ENCODE measurements at places on chromosomes 6 and 20.

GRCh38 chr6:105550955-105551620 lies 148.2 kb upstream of the PREP start:
- DNase-seq, result no peak

- DNase-seq, result no peak
These were observed 38.0 kb upstream of the FAM83D start for GRCh38 chr20:38888059-38888831.

- DNase-seq, result no peak
These were observed 42.9 kb downstream of the C6orf132 start for GRCh38 chr6:42099340-42100028.

GRCh38 chr6:163490826-163491577 lies 76.5 kb downstream of the QKI start:
- no peak for DNase-seq

DNA sequence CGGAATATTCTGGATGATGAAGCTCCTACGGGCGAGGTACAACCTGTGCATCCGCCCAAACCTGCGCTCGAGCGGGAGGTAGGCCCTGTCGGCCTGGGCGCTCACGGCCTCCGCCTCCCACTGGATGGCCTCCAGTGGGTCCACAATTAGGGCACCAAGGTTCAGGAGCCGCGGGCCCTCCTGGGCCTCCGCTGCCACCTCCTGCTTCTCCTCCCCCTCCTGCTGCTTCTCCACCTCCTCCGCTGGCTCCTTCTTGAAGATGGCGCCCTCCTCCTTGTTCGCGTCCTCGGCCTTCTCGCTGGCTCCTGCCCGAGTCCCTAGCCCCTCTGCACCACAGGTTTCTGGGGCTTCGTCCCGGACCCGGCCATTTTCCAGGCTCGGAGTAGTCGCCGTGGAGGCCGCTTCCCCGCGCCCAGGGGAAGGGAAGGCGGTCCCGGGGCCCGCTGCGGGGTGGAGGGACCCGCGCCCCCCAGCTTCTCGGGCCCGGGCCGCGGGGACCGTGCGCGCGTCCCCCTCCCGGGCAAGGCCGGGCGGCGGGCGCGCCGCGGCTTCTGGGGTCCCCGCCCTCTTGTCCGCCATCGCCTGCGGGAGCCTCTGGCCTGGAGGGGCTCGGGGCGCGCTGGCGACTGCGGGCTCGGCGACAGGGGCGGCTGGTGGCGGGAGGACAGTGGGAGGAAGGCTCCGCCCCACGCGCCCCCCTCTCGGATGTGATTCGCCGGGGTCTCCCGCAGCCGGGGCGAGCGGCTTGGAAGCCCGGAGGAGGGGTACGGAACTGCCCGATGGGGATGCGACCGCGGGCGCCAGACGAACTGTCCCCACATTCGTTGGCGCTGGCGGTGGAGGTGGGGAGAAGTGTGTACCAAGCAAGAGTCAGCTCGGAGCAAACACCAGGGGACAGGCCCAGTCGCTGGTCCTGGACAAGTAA lies 17.6 kb downstream of the PLAGL2 start:
- peak; percentile 15 for DNase-seq

GRCh38 chr6:16090920-16091319 lies 38.0 kb upstream of the MYLIP start:
- DNase-seq, result no peak

GRCh38 chr6:41546475-41546865 lies 289 bp downstream of the FOXP4 start:
- DNase-seq, result peak; percentile 36

GRCh38 chr6:53581173-53581773 lies 36.4 kb upstream of the GCLC start:
- DNase-seq, result no peak

DNA sequence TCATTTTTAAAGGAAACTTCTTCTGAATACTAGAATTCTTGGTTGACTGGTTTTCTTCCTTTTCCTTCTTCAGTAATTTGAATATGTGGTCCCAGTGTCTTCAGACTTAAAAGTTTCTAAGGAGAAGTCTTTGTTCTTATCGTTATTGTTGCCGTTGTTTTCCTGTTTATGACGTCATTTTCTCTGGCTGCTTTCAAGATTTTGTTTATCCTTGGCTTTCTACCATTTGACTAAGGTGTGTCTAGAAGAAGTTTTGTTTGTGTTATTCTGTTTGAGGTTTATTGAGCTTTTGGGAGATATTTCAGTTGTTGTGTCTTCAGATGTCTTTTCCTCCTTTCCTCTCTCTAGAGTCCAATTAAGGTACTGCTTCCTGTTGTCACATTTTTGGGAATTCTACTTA lies 24.5 kb downstream of the CDYL start:
- DNase-seq, result no peak

- no peak for DNase-seq
These were observed 142.9 kb downstream of the MTHFD1L start for GRCh38 chr6:151008425-151008824.

GRCh38 chr6:137430954-137431353 lies 63.2 kb downstream of the OLIG3 start:
- no peak for DNase-seq

- no peak for DNase-seq
These were observed 765.5 kb upstream of the EPHA7 start for GRCh38 chr6:94184666-94185464.

DNA sequence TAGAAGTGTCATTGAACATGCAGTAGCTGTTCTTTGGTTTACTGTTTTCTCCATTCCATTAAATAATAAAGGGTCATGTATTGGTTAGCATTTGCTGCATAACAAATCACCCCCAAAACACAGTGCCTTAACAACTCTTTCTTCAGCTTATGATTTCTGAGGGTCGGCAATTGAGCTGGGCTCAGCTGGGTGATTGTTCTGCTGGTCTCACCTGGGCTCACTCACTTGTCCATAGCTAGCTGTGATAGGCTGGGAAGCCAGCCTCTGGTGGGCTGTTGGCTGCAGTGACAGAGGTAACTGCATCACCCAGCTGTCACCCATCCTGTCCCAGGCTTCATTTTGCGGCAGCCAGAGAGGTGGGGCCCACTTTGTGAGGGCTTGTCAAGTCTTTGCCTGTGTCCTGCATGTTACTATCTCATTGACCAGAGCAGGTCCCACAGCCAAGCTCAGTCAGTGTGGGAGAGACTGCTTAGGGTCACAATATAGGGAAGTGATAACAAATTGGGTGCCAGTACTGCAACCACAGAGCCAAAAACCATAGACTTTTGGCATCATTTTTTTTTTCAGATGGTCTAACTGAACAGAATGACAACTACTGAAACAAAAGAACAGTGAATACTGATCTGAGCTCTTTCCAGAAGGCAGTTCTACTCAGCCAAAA lies 76.9 kb downstream of the SYNDIG1 start:
- no peak for DNase-seq

DNA sequence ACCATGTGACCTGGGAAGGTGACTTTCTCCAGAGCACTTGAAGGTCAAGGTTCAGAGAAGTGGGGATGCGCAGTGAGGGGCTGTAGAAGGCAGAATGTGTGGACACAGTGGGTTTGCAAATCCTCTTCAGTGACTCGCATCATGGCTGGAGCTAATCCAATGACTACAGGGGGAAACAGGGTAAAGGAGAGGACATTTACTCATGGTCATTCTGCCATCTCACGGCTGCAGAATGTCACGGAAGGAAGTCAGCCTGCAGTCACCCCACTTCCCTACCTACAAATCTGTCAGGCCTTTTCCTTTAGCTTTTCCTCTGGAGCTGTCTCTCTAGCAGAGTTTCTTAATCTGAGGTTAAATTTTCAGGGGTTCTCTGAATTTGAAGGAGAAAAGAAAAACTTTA lies 337.6 kb downstream of the CDC5L start:
- no peak for DNase-seq

DNA sequence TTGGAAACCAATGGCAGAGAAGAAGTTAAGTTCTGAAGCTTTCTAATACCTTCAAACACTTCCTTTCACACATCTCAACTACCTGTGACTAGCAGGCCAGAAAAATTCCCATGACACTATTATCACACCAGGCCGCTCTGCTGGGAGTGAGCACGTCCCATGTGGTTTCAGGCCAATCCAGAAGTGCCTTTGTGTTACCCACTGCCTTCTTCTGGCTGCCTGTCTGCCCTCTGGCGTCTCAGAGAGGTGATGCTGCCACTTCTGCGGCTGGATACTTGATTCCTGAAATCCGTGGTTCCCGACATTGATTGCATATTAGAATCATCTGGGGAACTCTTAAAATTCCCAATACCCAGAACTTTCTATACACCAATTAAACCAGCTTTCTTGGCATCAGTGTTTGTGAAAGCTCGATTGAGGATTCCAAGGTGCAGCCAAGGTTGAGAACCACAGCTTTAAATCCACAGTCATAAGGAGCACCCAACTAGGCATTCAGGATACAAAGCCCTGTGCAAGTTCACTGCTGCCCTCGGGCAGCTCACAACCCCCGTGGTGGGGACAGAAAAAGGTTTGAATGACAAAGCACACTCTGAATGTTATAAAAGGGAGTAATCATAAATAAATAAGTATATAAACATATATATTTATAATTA lies 65.6 kb downstream of the STMND1 start:
- DNase-seq, result no peak

- peak; percentile 13 for DNase-seq
These were observed 550.5 kb upstream of the MARCKS start for GRCh38 chr6:113306552-113307145.

DNA sequence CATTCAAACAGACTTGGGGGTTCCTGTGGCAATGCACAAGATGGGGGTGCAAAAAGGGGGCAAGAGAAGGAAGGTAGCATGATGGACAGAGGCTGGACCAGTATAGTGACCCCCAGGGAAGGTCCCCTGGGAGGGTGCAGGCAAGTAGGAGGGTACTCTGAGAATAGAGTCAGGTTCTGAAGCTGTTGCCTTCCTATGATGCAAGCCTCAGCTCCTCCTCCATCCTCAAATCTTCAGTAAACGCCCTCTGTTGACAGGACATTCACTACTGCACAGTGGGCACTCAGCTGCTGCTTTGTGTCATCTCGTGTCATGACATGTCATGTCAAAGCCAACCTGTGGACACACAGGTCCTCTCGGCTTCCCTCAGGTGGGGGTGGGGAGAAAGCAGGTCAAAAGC lies 5.8 kb upstream of the SDCBP2 start:
- no peak for DNase-seq

DNA sequence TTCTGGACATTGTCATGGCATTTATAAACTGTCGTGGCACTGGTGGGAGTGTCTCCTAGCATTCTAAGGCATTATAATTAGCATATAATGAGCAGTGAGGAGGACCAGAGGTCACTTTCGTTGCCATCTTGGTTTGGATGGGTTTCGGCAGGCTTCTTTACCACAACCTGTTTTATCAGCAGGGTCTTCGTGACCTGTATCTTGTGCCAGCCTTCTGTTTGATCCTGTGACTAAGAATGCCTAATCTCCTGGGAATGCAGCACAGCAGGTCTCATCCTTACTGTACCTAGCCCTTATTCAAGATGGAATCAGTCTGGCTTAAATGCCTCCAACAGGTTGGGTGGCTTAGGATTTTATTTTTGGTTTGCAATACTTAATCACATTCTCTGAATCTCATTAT lies 142.7 kb upstream of the GGTLC1 start:
- no peak for DNase-seq

DNA sequence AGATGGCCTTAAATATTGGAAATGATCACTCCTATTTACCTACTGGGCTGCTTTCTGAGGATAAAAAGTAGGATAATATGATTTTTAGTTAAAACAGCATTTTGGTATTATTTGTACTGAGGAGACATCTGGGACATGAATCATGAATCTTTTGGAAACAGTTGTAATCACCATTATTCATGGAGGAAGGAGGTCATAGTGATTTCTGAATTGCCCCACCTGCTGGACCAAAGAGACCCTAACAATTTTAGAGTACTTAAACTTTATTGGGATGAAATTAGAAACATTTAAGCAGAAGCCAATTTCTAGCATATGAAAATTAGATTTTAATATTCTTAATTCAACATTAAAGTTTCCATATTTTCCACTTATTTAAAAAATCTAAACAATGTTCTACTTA lies 108.4 kb upstream of the SIM1 start:
- DNase-seq, result no peak

DNA sequence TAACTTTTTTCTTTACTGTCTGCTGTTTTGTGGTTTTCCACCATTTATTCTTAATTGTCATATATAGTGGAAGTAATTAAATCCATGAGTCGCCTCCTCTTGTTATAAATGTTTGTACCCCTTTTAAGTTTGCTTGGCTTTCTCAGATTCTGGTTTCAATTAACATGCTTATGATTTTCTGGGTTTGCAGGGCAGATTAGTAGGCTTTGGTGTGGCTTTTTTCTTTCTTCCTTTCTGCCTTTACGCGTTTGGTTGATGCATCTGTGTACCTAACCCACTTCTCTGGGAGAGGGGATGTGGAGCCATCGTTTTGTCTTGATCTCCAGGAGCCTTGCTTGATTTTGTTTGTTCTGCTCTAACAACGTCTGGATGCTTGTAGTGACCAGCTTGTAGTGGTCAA lies 100.4 kb downstream of the JARID2 start:
- no peak for DNase-seq

DNA sequence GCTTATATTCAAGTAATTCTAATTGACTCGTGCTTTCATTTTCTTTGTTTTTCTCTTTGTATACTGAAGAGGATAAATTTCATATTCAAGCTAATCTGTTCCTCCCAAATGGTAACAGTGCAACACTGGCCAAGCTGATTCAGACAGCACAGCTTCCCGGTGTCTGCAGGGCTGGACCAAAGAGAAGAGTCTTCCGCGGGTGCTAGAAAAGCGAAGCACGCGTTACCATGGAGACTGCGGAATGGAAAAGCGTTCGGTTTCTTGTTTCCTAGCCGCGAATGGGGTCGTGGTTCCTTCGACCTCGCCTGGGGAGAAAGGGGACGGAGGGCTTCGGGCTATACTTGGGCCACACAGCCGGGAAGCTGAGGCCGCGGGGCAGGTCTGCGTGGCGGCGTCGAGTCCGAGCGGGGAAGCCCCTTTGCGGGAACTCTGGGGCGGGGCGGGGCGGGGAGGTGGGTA lies 6.2 kb upstream of the ZNF311 start:
- DNase-seq, result peak; percentile 18

DNA sequence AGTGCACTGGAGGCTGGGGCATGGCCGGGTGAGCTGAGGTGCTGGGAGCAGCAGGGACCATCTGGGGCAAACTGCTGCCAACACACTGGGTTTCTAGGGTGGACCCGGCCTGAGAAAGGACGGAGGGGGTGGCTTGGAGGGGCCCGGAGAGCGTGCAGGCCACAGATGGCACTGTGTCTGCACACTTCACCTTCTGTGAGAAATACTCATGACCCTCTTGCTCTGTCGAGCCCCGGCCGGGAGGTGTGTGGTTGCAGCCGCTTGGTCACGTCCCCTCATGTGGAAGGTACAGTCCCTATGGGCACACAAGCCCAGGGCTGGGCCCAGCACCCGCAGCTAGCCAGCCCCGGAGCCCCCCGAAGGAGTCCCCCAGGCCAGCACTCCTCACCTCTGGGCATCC lies 59.7 kb downstream of the RBM38 start:
- DNase-seq, result no peak

GRCh38 chr6:136466777-136467176 lies 83.4 kb downstream of the MAP7 start:
- DNase-seq, result no peak

GRCh38 chr6:163331245-163331644 lies 83.3 kb upstream of the QKI start:
- no peak for DNase-seq
